Stimulated activated CD8-positive, alpha-beta memory T cell treated with anti-CD3 and anti-CD28 coated beads, Interleukin-2, amount 100 ng/mL, for 1 hour (primary cell): ENCODE measurements at places on chromosomes 4 and X.

GRCh38 chr4:988726-989721, 2.2 kb downstream of the IDUA start:
- no peak for DNase-seq

- DNase-seq: no peak
Measured at GRCh38 chrX:109684136-109684535, 48.9 kb downstream of the ACSL4 start.

DNA sequence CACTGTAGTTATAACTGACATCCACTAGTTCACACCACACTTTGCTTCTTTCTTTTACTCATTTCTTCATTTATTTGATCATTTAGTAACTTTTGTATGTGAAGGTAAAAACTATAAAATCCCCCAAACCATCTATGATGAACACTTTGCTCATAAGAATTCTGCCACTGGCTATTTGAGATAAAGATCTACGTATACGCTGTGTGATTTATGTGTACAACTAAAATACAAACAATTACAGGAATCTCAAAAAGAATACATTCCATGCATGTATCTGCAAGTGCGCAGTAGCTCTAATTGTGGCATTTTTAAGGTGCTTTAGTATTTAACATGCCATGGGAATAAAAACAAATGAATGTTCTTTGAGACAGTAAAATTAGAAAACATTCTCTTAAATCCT, 156.9 kb upstream of the NAP1L5 start:
- DNase-seq: no peak

DNA sequence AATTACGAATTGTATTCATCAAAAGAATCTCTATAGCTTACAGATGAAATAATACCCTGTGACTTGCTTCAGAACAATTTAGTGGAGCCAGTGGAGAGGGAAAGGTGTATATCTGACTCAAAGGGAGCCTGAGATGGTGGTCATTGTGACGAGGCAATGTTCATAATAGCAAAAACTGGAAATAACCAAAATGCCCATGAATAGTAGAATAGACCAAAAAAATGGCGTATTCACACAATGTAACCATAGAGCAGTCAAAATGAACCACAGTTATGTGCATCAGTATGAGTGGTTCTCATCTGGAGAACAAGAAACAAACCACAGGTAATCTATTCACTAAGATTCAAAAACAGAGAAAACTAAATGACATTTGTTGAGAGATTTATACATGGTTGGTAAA, 125.3 kb upstream of the CLNK start:
- DNase-seq: no peak

GRCh38 chr4:156837625-156838345, 133.8 kb downstream of the PDGFC start:
- no peak for DNase-seq

DNA sequence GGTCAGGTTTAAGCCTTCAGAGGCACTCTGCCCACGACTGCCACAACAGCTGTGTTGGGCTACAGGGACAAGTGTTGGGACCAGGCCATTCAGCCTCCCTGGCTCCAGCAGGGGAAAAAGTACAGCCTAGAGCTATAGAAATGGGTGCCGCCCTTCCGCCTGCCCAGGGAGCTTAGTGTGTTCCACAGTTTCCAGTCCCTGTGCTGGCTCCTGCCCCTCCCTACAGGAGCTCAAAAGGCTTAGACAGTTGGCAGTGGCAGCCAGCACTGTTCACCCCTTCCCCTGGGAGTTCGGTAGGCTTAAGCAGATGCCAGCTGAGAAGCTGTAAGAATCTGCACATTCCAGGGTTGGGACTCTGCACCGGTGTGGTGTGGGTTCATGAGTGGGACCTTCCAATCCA, 408.2 kb upstream of the INTU start:
- DNase-seq: no peak

DNA sequence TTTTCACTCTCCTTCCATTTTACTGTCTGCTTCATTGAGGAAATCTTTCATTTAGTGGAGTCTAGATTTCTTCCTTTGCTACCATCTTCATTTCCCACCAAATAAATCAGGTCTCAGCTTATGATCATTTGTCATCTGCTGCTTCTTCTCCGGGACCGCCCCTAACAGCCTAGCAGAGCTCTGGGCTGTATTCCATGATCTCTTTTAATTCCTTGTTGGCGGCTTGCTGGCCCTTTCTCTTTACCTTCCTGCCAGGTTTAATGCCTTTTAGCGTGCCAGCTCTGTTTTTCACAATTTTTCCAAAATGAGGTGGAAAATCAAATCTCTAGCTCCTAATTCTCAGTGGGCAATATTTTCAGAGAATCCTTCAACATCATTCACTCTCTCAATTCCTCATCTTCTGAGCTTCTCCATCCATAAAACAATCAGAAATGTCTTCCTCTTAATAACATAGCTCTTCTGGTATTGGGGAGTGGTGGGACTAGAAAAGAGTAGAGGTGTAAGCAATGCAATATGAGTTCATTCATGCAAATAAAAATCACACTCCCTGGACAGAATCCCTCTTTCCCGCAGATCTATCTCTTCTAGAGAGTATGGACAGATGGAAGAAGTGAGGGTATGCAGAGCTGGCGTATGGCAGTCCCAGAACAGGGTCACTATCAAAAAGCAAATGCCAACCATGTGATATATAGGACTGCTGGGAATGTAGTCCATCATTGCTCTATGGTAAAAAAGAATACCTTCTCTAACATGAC, 491.3 kb downstream of the KCNIP4 start:
- no peak for DNase-seq

GRCh38 chr4:70849291-70849690, 9.6 kb upstream of the GRSF1 start:
- no peak for DNase-seq

GRCh38 chr4:102625232-102625930, 124.2 kb downstream of the NFKB1 start:
- peak; percentile 33 for DNase-seq

DNA sequence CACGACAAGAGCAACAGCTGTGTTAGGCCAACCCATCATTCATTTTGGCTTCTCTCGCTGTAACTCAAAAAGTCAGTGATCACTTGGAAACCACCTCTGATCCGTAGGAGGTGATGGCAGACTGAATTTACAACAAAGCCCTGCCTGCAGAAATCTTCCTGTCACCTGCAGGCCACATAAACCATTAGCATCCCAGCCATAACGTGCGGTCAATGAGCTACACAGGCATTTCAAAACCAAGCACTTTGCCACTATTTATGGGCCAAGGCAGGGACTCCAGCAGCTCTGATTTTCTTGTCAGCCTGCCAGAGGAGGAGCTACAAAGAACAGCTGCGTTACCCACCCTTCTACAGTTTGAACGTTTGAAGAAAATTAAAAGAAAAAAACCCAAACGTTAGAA, 228.1 kb upstream of the PPARGC1A start:
- DNase-seq: no peak

DNA sequence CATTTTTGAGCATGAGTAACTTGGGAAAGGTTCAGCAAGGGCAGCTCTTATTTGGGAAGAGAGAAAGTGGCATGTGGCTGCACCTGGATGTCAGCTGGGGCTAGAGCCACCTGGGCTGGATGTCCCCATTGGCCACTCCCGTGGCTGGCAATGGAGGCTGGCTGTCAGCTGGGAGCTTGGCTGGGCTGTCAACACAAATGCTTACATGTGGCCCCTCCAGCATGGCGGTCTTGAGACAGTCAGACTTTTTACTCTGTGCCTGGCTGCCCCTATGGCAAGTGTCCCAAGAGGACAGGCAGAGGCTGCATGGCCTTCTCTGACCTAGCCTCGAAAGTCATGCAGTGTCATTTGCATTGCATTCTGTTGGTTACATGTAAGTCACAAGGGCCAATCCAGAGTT, 99.6 kb downstream of the FAM53A start:
- DNase-seq: no peak
